Suprapubic skin (tissue), 4 donors: ENCODE measurements at places on chromosomes 5 and 9.

DNA sequence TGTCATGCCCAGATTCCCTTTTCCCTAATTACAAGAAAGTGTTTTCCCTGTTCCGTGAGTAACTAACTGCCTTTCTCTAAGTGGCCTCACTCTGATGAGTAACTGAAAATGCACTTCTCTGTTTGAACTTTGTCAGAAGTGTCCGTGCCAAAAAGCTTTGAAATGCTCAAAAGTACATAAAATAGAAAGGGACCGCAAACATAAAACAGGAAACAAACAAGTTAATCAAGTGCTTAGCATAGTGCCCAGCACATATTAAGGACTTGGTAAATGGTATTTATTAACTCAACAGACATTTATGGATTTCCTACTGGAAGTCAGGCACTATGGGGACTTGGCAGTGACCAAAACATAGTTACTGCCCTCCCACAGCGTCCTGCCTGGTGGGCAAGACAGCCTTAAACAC is 22.3 kb downstream of the AQP3 start:
- no peak for DNase-seq

GRCh38 chr9:128043467-128043868 is 23.7 kb downstream of the NAIF1 start:
- no peak for DNase-seq

DNA sequence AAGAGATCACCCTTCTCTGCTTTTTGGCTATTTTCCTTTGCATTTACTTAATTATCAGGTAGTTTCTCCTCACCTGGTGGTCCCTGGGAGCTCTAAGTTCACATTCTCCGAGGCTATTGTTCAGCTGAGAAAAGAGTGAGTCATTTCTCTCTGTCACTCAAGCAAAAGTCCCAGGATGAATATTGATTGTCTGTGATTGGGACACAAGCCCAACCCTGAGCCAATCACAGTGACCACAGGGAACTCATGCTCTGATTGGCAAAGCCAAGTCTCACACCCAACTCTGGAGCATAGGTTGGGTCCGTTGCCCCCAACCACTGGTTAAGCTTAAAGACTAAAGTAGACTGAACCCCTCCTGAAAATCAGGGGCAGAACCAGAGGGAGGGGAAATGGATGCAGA is 27.8 kb upstream of the FAT2 start:
- DNase-seq = no peak

- DNase-seq = no peak
These were observed 124.1 kb upstream of the OTULINL start for GRCh38 chr5:14457476-14457875.

GRCh38 chr9:72440992-72441847 is 76.2 kb upstream of the ZFAND5 start:
- no peak for DNase-seq

DNA sequence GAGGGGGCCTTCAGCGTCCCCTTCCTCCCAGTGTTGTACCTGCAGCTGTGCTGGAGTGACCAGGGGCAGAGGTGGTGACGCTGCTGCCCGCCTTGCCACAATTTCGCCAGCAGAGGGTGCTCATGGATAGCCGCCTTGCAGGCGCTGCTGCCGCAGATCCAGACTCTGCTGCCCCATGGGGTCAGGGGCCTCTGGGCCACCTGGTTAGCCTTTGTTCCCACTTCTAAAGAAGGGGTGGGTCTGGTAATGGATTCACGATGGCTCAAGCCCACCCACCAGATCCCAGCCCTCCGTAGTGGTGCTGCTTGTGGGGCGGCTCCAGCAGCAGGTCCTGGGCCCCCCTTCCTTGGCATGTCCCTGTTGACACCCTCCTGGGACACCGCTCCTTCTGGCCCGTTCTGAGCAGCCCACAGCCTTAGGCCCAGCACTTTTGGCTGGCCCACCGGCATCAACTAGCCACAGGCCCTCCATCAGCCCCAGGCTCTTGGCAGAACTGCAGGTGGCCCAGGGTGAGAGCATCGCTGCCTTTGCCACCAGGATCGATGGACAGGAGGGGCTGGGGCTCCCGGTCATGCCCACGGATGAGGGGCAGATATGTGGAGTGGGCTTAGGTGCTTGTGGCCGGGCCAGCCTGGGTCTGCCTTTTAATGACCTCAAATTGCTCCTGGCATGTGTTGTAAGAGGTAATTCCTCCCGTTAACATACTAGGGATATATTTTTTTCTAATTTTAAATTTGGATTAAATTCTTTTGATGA is 57.2 kb downstream of the COL5A1 start:
- DNase-seq = no peak

DNA sequence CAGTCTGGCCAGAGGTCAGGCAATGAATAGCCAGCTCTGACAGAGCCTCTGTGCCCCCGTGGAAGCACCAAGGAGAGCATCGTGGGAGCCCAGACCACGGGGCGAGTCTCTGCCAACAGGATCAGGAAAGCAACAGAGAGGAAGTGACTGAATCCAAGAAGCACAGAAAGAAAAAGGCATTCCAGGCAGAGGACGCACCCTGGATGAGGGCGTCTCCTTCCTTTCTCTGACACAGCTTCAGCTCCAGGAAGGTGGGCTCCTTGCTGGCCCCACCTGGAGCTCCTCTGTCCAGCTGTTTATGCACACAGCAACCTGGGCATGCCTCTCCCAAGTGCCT is 16.6 kb downstream of the HK3 start:
- no peak for DNase-seq

GRCh38 chr9:6414247-6414641 is 1.2 kb downstream of the UHRF2 start:
- DNase-seq = no peak
